Stimulated activated CD8-positive, alpha-beta memory T cell treated with anti-CD3 and anti-CD28 coated beads, Interleukin-2, amount 100 ng/mL, for 1 hour (primary cell): ENCODE measurements at places on chromosomes 7 and 10.

GRCh38 chr7:36289833-36290661 lies 99.6 kb upstream of the ANLN start:
- DNase-seq: no peak

DNA sequence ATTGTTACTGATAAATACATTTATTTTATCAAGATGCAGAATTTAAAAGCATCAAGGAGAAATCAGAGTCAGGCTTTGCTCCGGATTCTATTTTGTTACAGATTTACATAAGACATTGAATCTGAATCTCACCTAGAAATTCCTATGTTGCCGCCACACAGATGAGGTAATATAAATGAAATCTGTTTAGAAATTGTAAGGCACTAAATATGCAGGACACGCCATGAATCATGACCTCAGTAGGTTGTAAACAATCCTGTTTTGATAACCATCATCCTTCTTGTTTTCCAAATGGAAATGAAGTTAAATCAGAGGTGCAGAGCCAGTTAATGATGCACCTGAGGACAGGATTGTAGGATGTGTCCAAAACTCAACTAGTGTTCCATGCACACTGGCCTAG lies 778.0 kb downstream of the MAGI2 start:
- no peak for DNase-seq

DNA sequence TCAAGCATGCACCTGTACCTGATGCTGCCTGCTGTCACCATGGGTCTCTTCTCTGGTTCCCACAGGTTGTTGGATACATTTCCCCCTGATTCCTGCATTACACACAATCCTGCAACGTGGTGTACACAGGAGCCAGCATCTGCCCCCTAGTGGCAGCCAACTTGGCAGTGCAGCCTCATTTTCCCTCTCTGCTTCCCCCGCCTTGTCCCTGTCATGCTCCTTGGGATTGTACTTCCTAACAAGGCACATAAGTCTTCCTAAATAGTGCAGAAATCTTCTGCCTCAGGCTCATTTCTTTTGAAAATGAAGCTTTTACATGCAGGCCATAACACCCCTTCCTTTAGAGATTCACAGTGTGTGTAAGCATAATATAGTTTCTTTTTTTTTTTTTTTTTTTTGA lies 387.5 kb downstream of the CCSER2 start:
- DNase-seq: no peak

DNA sequence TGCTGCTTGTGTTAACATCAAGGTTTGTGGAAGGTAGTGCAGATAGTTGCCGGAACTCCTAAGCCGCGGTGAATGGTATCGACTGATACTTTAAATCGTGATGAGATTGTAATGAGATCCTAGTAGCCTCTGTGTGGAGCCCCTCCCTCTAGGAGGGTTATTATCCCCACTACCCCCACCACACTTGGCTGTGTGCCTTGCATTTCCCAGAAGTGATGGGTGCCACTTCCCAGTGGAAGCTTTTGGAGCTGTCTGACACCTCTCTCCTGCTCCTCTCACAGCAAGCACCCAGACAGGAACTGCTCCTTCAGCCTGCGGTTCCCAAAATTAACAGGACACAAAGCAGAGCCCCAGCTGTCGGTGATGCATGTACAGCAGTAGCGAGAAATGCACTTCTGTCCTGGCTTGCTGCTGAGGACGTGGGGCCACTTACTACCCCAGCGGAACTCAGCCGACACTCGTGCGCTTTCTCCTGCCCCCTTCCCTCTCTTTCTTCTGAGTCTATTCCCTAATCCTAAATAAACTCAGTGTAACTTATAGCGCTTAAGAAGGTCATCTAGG lies 52.5 kb downstream of the PRKAG2 start:
- DNase-seq: no peak

DNA sequence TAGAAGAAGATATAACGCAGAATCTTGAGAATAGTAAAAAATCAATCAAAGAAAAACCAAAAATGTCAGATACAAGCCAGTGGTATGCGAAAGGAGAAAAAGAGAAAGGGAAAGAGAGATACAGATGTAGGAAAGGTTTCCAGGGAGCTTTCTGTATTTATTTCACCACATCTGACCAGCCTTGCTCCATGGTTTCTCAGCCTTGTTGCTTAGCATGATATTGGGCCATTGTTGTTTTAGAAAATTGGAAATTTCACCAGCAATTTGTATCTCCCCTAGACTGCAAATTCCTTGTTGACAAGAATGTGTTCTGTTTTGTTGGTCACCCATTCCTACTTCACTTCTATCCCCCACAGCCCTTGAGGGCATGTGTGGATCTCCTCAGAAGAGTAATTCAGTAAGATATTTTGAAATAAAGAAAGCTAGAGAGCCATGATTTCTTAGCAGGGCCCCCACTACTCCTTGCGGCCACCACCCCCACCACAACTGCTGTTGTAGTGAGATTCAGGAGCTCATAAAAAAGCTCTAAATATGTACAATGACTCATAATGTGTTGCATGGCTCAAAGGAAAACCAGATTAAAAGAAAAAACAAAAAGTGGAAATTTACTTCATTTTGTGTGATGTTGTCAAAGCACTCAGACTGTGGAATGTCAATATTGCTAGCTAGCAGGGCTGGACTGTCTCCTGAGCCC lies 138.7 kb downstream of the CHRM2 start:
- DNase-seq: no peak

DNA sequence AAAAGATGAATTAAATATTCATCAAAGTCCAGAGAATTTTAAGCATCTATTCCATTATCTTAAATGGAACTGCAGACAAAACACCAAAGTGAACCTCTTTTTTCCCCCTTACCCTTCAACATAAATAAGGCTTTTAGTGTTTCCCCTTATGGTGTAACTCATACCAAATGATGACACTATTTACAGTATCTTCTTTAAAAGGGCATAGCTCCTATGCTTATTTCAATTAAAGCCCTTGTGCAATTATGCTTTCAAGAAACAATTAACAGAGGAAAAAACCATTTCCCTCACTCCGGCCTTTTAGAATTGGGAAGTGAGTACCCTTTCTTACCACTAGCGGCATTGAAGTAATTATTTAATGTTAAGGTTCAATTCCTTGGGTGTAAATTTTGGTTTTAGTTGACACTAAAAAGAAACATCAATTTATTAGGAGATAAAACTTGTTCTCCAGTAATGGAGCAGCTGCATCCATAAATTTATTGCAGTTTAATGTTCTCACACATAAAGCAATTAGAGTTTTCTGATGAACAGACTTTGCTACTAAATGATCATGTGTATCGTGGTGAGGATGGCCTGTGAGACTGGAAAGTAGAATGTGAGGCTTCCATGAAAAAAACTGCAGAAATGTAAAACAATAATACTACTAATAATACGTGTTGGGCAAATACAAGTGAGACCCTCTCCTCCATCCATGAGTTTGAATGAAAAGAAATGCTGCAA lies 661.3 kb downstream of the PARD3 start:
- DNase-seq: no peak

GRCh38 chr10:27253576-27253975 lies 13.0 kb upstream of the ACBD5 start:
- DNase-seq: no peak

- DNase-seq: no peak
Measured at GRCh38 chr7:103474956-103475355, 28.9 kb upstream of the SLC26A5 start.

- no peak for DNase-seq
Measured at GRCh38 chr10:51501396-51501795, 198.0 kb downstream of the CSTF2T start.

DNA sequence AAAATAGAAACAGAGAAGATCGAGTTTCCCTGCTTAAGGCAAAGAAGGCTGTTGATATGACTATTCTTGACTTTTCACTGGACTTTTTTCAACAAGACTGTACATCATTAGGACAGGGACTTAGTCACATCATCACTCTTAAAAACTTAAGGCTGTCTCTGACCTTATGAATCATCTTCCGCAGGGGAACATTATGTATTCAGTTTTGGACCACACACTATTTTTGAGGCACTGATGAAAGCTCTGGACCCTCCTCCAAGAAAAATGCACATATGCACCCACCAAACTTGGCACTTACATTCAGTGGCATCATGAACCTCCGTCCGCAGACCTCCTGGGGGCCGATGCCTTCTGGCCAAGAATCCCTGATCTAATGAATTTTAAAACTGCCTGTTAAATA lies 96.4 kb downstream of the CALD1 start:
- DNase-seq: no peak

- DNase-seq: no peak
Measured at GRCh38 chr7:76300166-76300731, 2.2 kb upstream of the HSPB1 start.

GRCh38 chr10:127081851-127082345 lies 114.5 kb downstream of the INSYN2A start:
- DNase-seq: no peak

GRCh38 chr10:78657163-78657861 lies 411.5 kb upstream of the ZMIZ1 start:
- DNase-seq: peak; percentile 36

GRCh38 chr7:134985894-134986362 lies 380 bp upstream of the AGBL3 start:
- DNase-seq: no peak

DNA sequence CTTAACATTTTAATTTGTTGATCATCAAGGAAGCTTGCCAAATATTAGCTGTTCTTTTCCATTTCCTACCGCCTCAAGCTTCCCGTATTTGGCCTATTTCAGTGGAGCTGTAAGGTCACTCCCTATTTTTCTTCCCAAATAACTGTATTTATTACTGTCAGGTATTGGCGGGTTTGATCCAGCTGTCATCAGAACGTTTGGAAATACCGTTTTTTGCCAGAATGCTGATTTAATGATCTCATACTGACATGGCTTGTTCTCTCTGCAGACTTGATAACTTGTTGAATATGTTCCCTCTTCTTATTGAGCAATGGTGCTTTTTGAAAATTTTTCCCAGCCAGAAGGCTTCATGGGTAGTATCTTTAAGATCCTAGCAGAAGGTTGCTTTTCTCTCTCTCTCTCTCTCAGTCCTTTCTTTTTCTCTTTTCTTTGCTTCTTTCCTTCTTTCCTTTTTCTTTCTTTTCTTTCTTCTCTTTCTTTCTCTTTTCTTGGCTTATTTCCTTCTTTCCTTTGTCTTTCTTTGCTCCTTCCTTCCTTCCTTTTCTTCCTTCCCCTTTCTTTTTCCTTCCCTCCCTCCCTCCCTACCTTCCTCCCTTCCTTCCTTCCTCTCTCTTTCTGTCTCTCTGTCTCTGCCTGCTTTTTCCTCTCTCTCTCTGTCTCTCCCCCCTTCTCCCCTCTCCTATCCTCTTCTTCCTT lies 42.1 kb downstream of the CUX1 start:
- DNase-seq: no peak

DNA sequence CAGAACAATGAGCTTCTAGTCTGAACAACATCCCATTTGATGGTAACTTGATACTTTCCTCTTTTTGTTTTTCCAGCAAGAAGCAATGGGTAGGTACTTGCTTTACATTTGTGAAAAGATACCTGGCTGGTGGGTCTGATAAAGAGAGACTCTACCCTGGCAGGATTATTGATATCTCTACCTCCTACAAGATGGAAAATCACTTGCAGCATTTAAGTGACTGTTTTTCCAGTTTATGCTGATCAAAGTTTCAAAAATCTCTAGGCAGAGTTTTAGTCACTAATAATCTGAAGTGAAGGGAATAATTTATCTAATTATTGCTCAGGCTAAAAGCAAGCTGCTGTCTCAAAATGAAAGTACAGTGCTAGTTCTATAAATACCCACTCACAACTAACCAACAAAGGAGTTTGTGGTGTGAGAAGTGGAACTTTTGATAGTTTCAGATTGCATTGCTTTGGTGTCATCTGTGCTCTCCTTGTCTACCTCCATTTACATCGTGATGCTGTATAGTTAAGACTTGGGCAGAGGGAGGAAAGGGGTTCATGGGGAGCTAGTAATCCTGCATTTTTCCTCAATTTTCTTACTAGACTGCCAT lies 86.0 kb upstream of the ANKRD1 start:
- DNase-seq: no peak

- no peak for DNase-seq
Measured at GRCh38 chr7:99086944-99087343, 57.0 kb downstream of the SMURF1 start.

DNA sequence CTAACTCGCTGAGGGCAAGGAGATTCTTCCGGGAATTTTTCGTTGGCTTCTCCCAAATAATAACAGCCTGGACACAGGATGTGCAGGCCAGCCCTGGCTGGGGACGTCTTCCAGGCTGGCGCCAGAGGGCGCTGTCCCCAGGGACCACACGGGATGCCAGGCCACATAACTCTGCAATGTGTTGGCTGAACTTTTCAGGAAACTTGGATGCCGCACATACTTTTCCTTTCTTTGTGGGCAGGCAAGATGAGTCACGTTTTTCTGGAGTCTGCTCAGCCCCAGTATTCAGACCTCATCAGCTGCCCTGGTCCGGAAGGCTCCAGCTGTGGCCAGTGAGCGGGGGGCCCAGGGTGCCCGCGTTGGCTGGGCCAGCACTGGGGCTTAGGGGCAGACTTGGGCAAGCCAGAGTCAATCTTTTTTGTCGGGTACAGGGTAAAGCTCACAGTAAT lies 122.7 kb downstream of the PRKAG2 start:
- no peak for DNase-seq

- DNase-seq: no peak
Measured at GRCh38 chr10:29993319-29993915, 66.0 kb downstream of the JCAD start.

DNA sequence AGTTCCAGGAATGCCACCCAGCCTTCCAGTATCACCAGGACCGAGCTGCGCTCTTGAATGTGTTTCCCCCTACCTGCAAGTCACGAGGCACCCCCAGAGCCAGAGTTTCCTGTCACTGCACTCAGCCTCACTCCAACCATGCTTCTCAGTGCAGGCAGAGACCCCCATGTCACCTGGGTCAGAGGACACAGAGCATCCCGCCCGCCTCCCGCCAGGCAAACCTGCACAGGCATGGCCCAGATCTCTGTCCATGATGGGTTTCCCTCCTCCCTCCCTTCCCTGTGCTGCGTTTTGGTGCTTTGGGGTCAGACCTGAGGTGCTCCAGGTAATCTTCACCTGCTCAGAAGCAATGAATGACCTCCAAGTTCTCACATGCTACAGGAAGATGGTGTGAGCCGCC lies 3.1 kb upstream of the RET start:
- DNase-seq: no peak

DNA sequence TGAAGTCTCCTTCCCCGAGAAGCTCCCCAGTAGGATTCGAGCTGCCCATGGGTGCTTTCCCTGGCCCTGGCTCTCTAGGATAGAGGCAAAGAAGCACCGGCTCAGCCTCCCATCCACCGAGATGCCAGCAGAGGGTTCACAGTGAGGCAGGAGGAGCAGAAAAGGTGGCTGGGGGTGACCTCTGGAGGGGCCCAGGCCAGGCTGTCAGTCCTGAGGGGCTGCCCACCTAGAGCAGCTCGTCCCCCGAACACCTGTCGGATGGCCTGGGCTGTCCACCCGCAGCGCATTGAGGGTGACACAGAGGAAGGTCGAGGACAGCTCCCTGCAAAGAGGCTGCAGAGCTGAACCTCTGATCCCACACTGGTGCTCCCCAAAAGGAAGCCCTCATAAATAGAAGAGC lies 167.2 kb upstream of the PPP2R2D start:
- DNase-seq: no peak

- DNase-seq: no peak
Measured at GRCh38 chr7:117281562-117281961, 41.3 kb downstream of the WNT2 start.

DNA sequence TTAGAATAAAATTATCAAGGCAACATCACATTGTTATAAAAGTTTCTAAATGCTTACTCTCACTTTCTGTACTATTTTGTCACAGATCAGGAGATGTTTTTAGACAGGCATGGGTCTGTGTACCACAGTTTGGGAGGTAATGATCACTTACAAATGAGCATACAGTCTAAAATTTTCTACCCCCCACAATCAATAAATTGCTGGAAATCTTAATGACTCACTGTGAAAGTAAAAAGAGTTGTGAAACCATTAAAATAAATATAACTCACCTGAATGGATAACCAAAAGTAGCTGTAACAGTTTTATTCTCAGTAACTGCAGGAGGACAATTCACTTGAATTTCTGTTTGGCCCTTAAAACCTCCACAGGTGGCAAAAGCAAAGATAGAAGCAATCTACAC lies 13.2 kb downstream of the SYPL1 start:
- DNase-seq: no peak
